ENCODE measurements at places on chromosomes 4 and X. TPM values are rescaled to one million over a fixed set of nuclear protein-coding genes. Genes with fewer than 3 reads are reported as not detected.
A peak's percentile ranks its signal among the peaks of the same experiment; 100 is the strongest.

GRCh38 chrX:107628662-107629539, 591 bp downstream of the PRPS1 start:
- DNase-seq, result no peak

DNA sequence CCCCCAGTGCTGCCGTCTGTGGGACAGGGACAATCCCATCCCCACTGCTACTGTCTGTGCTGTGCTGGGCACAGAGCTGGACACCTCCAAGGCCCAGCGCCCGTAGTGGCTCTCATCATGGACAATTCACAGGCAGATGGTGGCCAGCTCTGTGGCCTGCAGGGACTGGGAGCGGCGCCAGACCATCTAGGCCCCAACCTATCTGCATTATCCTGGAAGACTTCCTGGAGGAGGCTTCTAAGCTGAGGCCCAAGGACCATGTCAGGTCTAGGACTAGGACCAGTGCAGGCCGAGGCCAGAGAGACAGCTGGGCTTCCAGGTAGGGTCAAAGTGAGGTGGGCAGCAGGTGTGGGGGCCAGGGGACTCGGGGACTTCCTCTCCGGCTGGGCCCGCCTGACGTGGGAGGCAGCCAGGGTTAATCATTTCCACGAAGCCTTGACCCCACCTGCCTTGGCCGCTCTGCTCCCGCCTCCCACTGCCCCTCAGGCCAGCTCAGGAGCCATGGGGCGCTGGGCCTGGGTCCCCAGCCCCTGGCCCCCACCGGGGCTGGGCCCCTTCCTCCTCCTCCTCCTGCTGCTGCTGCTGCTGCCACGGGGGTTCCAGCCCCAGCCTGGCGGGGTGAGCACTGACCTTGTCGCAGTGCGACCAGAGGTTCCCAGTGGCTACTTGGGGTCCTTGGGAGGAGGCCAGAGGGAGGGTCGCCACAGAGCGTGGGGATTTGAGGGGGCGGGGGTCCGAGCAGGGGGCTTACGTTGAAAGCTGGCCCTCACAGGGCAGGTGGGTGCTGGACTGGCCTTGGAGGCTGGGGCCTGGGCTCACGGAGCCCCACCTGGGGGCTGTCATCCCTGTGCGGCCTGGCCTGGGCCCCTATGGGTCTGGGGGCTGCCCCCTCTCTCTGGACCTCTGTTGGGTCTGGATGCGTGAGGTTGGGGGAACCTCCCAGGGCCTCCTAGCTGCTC, at the start of gene HGFAC:
HGFAC (plus strand) TSS at position 468 of the 959 bp plus-strand sequence; CDS start at position 502, 34 bp downstream.
- no peak for DNase-seq

DNA sequence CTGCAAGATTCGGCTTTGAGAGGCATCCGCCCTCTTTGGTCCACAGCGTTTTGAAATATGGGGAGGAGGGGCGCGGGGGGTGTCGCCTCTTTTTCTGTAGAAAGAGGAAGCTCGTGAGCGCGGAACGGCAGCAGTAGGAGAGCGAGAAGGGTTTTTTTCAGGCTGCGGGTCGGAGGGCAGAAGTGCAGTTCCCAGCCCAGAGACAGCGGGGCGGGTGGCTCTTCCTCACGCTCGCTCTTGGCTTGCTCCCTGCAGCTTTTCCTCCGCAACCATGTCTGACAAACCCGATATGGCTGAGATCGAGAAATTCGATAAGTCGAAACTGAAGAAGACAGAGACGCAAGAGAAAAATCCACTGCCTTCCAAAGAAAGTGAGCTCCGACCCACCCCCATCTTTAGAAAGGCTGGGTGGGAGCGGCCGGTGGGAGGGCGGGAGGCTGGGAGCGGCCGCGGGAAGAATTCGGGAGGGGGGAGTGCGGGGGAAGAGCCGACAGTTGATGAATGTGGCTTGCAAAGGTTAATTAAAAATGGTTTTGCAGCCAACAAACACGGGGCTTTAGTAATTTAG, 1.2 kb downstream of the TMSB4X start:
- no peak for DNase-seq

GRCh38 chrX:72539822-72540221, 32.8 kb downstream of the HDAC8 start:
- DNase-seq, result no peak

- DNase-seq, result no peak
Measured at GRCh38 chrX:46642145-46642544, 68.6 kb downstream of the CHST7 start.

DNA sequence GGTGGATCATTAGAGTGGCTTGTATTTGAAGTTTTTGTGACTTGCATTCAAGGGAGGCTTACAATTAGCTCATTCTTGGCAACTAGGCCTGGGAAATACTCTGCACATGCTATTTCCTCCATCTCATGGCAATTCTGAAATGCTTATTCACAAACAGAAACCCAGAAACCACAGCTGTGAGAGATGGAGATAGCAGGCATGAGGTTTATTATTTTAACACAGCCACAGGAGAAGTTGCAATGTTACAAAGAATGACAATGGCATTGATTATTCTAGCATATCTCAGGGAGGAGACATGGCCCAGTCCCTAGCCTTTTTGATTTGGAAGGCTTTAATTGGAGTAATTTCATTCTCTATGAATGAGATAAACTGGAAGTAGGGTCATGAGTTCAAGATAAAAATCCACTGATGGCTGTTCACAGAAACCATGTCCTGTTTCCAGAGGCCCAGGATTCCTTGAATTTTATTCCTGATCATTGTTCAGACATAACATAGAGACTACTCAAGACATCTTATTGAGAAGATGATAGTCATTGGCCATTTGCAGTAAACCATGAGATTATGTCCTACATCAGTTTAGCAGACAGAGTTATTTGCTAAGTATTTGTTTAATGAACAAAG, 123.9 kb downstream of the MID1 start:
- no peak for DNase-seq

DNA sequence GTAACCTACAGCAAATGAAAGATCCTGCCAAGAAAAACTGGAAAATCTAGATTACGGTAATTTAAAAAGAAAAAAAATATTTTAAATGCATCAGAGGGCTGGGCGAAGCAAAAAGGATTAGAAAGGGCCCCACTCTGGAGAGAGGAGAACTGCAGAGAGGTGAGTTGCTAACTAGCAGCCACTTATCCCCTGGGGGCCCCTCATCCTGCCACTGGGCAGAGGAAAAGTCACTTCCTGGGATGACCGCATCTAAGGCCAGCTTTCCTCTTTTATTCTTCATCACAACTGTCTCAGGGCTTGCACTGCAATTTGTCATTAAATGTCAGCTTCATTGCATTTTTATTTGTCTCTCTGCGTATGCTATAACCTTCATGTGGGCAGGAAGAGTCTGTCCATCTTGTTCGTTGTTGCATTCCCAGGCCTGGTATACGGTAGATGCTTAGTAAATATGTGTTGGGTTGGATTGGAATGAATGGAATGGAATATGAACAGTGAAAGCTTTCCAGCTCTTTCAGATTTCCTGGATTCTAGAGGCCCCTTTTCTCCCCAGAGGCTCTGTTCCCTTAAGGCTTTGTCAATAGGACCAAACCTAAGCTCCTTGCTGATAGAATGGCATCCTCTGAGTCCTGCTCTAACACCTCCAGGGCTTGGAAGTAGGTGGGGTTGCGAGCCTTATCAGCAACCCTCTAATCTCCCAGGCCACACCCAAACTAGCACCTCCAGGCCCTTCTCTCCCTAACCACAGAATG, 58.9 kb downstream of the TLR10 start:
- DNase-seq, result no peak

- DNase-seq, result no peak
Measured at GRCh38 chr4:128459547-128459946, 171.9 kb upstream of the PGRMC2 start.

DNA sequence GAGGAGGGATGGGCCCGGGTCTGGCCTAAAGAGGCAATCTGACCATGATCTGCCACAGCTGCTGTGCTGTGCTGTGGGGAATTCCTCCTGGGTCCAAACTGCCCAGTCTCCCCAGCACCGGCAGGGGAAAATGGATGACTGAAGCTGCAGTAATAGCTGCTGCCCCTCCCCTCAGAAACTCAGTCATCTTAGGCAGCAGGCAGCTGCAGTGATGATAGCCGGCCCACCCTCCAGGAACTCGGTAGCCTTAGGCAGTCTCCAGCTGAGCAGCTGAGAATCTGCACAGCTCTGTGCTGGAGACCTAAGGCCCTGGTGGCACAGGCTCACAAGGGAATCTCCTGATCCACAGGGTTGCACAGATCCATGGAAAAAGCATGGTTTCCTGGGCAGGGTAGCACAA, 113.4 kb upstream of the USP38 start:
- no peak for DNase-seq

DNA sequence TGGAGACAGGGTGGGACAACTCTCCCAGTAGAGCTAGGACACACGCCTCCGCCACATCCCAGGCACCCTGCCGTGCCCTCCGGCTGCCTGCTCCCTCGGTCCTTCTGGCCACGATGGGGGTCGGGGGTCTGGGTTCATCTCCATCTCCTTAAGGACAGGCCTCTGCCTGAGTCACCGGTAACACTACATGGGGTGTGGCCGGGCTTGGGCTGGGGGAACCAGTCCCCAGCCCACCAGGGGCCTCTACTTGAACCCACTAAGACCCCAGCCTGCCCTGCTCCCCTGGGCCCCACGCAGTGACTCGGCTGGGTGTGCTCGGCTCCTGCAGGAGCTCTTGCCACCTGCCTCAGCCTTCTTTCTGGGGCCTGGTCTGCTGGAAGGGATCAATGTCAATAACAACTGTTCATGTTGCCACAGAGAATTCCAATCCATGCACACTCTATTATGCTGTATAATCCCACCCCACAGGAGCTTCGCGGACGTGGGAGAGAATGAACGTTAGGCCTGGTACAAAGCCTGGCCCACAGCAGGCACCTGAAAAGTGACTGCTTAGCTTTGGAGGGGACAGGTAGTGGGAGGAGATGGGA, 177.7 kb upstream of the PSAPL1 start:
- no peak for DNase-seq

- no peak for DNase-seq
Measured at GRCh38 chr4:158139086-158139485, 33.7 kb downstream of the GASK1B start.

GRCh38 chr4:140343303-140343702, 30.1 kb upstream of the SCOC start:
- DNase-seq, result peak; percentile 68

DNA sequence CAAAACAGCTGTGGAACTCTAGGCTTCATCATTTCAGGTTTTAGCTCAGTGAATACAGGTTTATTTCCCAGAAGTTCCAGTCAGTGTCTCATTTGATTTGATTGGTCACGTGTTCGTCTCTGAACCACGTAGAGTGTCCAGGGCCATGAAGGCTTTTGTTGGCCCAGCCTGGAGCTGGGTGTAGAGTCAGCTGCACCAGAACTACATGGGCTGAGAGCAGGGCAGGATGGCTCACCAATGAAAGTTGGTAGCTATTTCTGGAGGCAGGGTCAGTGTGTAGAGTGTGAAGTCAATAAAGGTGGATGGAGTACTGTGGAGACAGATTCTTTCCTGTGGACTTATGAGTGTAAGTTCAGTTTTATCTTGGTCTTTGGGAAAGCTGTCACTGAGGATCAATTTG, 43.0 kb upstream of the IGFBP7 start:
- DNase-seq, result no peak

- DNase-seq, result no peak
Measured at GRCh38 chr4:20046931-20047677, 204.6 kb upstream of the SLIT2 start.

DNA sequence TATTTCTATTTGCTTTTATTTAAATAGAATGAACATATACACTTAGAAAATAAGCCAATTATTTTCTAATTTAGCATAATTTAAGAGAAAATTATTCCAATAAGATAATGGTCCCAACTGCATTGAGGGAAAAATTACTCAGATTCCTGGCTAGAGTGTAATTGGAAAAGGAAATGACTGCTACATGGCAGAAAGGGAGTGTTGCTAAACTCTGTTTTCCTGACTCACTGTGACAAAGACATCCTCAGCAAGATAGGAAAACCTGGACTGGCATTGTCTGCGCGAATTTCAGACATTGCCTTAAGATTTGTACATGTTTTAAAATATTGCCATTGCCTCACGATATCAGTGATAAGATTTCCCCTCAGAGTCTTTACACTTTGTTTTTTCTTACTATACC, 8.2 kb downstream of the TNIP3 start:
- no peak for DNase-seq

DNA sequence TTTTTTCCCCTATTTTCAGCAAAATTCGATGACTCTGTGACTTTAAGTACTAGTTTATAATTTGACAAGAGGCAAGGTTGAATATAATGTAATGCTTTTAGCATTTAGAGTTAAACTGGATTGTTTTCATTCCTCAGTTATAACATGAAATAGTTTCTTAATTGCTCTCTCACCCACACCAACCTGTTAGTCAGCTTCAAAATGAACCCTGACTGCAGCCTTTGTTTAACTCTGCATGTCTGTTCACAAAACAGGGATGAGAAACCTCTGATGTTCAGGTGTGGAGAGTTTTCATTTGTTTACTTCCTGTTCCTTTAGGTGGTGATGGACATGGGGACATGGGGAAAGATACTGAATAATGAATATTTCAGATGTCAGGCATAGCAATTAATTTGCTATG, 49.9 kb upstream of the MND1 start:
- DNase-seq, result no peak

- DNase-seq, result no peak
Measured at GRCh38 chr4:88533088-88533790, 9.7 kb upstream of the PYURF start.

GRCh38 chr4:143538979-143539669, 25.6 kb downstream of the SMARCA5 start:
- DNase-seq, result no peak

DNA sequence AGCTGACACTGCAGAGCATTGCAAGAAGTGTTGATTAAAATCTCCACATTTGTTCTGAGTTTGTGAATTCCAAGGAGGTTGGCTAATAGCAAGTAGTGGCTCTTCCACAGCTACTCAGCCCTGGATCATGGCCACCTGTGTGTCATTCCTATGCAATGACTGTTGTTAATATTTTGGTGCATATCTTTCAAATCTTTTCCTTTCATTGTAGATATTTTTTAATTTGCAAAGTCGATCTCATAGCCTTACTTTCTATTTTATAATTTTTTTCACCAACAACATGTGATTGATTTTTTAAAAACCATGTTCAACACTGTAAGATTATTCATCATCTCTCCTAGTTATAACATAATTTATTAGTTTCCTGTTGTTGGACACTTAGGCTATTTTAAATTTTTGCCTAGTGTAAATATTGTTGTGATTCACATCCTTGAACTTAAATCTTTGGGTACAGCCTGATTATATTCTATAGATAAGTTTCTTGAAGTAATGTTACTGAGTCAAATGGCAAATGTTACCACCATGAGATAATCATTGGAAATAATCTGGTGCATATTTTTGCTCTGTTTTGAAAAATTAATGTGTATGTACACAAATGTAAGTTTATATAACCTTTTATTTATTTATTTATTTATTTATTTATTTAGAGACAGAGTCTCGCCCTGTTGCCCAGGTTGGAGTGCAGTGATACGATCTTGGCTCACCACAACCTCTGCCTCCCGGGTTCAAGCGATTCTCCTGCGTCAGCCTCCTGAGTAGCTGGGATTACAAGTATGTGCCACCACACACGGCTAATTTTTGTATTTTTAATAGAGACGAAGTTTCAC, 17.1 kb upstream of the ARHGAP10 start:
- no peak for DNase-seq

Gene CD40LG
- polyA plus RNA-seq, result 0.08 TPM

Gene APLN
- polyA plus RNA-seq, result 7.5 TPM

Gene SLITRK4
- 18.8 TPM for polyA plus RNA-seq

Gene NUDT11
- polyA plus RNA-seq, result 16.0 TPM

Gene ATP1B4
- polyA plus RNA-seq, result 0.01 TPM

Gene DUX4
- not detected for polyA plus RNA-seq

Gene MAML3
- 19.8 TPM for polyA plus RNA-seq

Gene AVPR2
- 1.4 TPM for polyA plus RNA-seq

Gene EGFL6
- polyA plus RNA-seq, result 22.2 TPM
